ENCODE measurements at places on chromosomes 4 and X.

DNA sequence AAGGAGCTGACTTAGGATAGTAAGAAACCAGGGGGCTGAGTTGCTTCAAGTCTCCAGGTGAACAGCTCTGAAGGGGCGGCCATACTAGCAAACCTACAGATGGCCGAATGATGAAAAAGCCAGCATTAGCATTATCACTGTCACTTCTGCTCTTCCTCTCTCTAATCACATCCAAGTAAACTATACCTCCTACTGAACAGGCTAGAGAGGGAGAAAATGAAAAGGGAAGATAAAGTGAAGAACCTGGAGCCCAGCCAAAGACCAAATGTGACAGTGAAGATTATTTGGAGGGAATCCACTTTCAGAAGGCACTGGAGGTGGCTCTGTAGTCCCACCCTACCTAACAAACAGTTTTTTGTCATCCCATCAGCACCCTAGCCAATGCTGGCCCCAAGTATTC, 50.4 kb upstream of the PRPS1 start:
- DNase-seq: no peak

DNA sequence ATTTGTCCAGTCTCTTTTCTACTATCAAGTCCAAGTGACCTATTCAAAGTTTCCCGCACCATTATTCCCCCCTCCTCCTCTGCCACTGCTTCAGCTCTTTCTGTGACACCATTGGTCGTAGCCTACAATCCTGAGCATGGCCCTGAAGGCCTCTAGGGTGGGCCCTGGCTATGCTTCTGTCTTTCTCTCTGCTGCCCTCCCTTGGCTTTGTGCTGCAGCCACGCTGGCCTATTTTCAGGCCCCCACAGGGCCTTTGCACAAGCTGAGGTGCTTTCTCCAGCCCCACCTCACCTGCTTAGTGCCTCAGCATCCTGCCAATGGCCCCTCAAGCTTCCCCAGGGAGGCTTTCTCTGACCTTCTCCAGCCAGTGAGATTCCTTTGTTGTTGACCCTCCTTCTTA, 156.5 kb downstream of the NHS start:
- peak; percentile 11 for DNase-seq

DNA sequence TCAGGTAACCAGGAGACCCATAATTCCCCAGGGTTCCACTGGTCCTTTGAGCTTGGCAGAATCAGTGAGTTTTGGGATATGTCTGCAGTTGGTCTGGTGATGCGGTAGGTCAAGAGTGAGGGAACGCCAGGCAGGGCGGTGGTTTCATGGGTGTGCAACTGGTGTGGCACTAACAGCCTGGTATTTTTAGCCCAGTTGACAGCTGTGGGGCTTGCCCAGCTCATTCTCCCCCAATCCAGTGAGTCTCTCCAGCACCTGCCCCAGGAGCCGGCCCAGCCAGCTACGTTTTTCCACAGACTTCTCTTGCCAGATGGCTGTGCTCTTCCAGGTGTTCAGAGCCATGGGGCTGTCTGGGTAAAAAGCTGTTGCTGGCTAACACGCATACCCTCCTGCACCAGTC, 1019.9 kb downstream of the CCSER1 start:
- no peak for DNase-seq

DNA sequence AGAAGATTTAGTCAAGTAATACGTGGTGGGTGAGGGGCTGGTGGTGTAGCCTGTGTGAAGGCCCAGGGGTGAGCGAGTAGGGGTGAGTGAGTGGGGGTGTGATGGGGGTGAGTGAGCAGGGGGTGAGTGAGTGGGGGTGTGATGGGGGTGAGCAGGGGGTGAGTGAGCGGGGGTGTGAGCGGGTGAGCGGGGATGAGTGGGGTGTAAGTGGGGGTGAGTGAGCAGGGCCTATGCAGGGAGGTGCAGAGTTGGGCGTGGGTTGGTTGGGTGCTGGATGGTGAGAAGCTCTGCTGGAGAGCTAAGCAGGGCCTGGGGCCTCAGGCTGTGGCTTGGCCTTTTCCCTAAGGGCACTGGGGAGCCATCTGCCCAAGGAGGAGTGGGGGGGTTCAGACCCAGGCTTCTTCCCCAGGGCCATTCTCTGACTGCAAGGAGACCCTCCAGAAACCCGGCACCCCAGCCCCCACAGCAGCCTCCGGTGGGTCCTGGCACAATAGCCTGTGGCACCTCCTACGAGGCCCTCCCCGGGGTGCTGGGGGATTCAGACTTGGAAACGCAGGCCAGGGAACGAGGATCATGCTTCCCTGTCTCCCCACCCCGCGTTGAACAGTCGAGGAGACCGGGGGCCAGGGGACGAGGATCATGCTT, 30.4 kb downstream of the SH3TC1 start:
- no peak for DNase-seq

- no peak for DNase-seq
Measured at GRCh38 chrX:132407691-132408090, 81.1 kb downstream of the MBNL3 start.

DNA sequence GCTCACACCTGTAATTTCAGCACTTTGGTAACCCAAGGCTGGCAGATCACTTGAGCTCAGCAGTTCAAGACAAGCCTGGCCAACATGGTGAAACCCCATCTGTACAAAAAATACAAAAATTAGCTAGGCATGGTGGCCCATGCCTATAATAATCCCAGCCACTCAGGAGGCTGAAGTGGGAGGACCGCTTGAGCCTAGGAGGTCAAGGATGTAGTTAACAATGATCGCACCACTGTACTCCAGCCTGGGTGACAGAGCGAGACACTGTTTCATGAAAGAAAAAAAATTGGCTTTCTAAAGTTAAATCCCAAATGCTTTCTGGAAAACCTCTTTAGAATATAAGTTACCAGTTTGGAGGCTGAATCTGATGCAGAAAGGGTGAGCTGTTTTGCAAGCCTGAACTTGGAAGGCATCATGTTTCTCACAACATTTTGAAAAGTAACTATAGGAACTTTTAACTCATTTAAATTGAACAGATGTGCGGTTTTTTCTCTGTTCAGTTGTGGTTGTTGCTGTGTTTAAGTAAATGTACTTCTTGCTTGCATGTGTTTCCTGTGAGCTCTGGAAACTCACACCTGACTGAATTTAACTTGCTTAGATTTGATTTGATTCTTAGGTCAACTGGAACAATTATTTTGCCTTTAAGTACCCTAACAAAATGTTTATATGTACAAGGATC, 39.8 kb upstream of the TMEM131L start:
- no peak for DNase-seq

GRCh38 chr4:151323667-151324066, 1.7 kb downstream of the SH3D19 start:
- no peak for DNase-seq

- no peak for DNase-seq
Measured at GRCh38 chr4:2388429-2389182, 29.8 kb downstream of the ZFYVE28 start.

DNA sequence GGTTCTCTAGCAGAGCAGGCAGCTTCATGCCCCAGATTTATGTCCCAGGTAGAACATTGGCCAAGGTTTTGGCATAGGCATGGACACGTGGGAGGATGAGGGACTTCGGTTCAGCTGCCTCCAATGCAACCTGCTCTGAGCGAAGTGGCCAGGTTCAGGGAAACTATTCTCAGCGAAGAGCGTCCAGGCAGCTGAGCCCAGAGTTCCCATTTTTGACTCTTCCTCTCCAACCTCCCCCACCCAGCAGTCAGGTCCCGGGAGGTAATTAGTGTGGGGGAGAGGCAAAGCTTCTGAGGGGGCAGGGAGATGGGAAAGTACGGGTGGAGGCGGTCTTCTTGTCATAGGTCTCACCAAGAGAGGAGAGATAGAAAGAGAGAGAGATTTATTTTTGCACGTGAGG, 1.0 kb downstream of the GABRA4 start:
- no peak for DNase-seq

DNA sequence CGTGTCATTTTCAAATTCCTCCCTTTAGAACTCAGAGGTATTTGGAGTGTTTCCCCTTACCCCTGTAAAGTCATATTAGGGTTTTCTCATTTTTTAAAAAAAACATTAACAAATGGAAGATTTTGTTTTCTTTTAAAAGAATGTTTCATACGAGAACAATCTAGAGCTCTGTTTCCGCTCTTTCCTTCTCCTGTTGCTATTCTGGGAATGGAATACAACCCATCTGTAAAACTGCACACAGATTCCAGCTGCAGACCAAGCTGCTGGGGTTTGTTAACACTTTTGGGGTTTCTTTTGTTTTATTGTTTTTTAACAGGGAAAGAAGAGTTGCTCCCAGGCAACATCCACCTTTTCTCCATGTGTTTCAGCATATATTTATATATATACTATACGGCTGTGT, 61.3 kb downstream of the HCCS start:
- no peak for DNase-seq

All from ELR (cell line).